ENCODE measurements at places on chromosomes 16 and 17. TPM values are rescaled to one million over a fixed set of nuclear protein-coding genes. Genes with fewer than 3 reads are reported as not detected.

Gene NXN
- 88.0 TPM for polyA plus RNA-seq

Gene SLC6A4
- polyA plus RNA-seq: 6.0 TPM

DNA sequence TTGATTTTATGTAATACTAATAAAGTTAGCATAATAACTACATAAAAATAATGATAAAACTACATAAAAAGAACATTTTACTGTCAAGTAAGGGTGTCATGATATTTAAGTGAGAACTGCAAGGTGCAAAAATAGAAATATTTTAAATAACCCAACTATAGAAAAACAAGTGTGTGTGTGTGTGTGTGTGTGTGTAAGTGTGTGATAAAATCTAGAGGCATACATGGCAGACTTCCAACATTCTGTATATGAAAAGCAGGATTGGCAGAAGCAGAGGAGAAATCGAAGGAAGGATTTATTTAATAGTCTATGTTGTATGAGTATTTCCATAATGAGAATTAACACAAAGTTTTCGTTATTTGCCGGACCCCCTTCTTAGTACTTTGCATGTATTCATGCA is 334.1 kb downstream of the KCNJ2 start:
- no peak for DNase-seq

Gene OR1A1
- polyA plus RNA-seq: not detected

Gene EPN3
- polyA plus RNA-seq: 11.5 TPM

Gene NPW
- 45.2 TPM for polyA plus RNA-seq

Gene ZG16
- 2.7 TPM for polyA plus RNA-seq

- peak; percentile 19 for DNase-seq
Measured at GRCh38 chr16:80656711-80657150, 115.9 kb downstream of the DYNLRB2 start.

GRCh38 chr16:29665294-29666077 is 2.4 kb downstream of the SPN start:
- no peak for DNase-seq

DNA sequence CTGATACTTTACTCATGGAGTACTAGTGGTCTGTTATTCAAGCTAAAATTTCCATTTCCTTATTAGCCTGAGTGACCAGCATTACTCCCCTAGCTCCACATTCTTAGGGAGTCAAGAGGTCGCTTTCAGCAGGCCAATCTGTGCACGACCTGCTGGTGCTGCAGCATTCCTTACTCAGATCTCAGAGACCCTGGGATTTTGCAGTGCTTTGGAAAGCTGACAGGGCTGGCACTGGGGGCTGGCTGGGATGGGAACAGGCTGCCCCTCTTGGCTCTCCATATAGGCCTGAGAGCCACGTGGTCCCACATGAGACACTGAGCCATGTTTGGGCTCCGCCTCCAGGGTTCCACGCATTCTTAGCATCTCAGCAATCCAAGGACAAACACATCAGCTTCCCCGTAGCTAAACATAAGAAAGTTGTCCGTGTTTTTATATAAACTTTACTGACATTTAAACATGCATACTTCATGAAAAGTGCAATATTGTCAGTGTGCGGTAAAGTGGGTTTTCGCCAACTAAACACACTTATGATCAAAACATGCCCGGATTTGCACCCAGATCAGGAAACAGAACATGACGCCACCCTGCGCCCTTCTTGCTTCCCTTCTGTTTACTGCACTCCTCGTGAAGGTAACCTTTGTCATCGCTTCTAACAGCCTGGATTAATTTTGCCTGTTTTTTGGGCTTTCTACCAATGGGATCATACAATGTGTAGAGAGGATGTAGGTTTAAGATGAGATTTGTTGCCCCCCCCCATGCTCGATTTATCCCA is 254.5 kb upstream of the CACNG5 start:
- DNase-seq: peak; percentile 39

Gene KRT27
- polyA plus RNA-seq: not detected

DNA sequence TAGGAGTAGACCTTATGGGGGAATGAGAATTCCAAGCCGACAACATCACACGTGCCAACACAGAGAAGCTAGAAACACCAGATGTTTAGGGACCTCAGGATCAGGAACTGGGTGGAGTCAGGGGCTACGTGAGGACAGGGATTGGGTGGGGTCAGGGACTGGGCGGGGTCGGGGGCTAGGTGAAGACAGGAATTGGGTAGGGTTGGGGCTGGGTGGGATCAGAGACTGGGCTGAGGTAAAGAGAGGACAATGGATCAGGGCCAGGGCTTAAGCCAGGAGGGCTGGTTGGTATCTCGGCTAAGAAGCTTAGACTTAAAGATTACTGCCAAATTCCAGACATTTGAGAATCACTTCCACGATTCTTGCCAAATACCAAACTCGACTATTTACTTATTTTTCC is 11.6 kb downstream of the TEKT5 start:
- no peak for DNase-seq

Gene MILR1
- polyA plus RNA-seq: 0.47 TPM

Gene SMIM22
- 12.3 TPM for polyA plus RNA-seq

- no peak for DNase-seq
Measured at GRCh38 chr17:51352798-51353197, 92.5 kb downstream of the UTP18 start.

Gene KRT31
- not detected for polyA plus RNA-seq

- no peak for DNase-seq
Measured at GRCh38 chr16:56388209-56388608, 37.1 kb downstream of the AMFR start.

- DNase-seq: no peak
Measured at GRCh38 chr17:75364078-75364477, 41.4 kb downstream of the GRB2 start.

DNA sequence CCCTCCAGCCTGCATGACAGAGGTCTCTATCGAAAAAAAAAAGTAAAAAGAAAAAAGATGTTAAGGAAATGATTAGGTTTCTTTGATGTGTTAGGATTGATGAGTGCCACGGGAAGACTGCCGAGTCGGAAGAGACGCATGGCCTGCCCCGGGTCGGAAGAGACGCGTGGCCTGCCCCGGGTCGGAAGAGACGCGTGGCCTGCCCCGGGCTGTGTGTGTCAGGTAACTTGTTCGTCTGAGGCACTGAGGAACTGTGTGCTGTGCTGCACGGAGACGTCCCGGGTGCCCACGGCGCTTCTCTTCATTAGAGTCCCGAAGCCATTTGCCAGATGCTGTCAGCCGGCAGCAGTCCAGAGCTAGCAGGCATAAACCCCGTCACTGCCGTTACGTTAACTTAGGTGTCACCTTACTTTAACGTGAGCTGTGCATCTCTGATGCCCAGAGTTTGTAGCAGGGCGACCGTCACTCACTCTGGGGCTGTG is 40.5 kb upstream of the FASN start:
- no peak for DNase-seq

- no peak for DNase-seq
Measured at GRCh38 chr17:49587366-49588073, 11.8 kb downstream of the NXPH3 start.

Gene SGCA
- 0.83 TPM for polyA plus RNA-seq

Gene BFAR
- 44.6 TPM for polyA plus RNA-seq

Gene CD300C
- polyA plus RNA-seq: 0.47 TPM

DNA sequence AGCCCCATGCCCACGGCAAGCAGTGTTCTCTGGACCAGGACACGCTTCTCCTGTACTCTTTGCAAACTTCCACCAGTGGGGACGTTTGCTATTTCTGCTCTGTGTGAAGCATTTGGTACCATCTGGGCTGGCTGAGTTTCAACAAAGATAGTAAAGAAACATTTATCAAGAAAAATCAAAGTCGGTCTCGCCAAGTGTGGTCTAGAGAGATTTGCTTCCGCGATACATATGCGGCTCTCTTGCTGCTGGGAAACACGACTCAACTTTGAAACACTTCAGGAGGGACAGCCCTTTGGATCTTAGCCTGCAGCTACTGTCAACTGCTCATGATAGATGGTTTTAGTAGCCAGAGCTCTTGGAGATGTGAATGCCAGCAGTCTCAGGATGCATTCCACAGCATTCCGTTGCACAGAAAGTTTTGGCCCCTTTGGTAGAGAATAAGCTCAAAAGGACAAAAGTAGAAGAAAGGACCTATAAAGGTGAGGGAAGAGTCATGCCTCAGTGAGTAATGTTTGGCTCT is 168.2 kb upstream of the CACNG3 start:
- DNase-seq: no peak

- peak; percentile 91 for DNase-seq
Measured at GRCh38 chr17:43694081-43694870, 32.6 kb upstream of the MEOX1 start.

DNA sequence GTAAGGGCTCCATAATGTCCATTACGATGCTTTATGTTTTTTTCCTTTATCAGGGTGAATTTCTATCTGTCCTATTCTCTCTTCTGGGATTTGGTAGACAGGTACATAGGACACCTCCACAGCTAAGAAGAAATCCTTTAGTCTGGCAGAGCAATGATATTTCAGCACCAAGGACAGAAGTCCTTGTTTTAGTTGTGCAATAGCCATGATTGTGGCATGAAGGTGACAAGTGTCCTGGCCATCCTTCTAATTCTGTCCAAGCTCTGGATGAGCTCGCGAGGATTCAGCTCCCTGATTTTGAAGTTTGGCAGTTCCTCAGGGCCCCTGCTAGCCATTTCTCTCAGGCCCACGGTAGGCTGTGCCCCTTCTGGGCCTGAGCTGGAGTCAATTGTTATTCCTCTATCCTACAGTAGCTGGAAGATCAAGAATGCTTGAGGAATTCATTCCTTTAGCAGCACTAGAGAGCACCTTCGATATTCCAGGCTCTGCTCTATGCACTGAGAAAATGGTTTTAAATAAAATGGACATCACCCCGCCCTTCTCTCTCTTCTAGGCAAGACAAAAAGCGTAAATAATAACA is 320.8 kb downstream of the XYLT1 start:
- DNase-seq: peak; percentile 34

- DNase-seq: no peak
Measured at GRCh38 chr16:12629271-12629670, 174.4 kb downstream of the CPPED1 start.

Gene SPIRE2
- 18.4 TPM for polyA plus RNA-seq

Gene P3H4
- polyA plus RNA-seq: 110 TPM
